ENCODE measurements at places on chromosomes 12 and 14. TPM values are rescaled to one million over a fixed set of nuclear protein-coding genes. Genes with fewer than 3 reads are reported as not detected.

Gene KCNC2
- total RNA-seq: 0.07 TPM

Gene PPM1H
- total RNA-seq: 19.6 TPM

Gene SLC17A8
- 0.40 TPM for total RNA-seq

Gene TCL1B
- 0.50 TPM for total RNA-seq

Gene PPP4R4
- total RNA-seq: 3.8 TPM

DNA sequence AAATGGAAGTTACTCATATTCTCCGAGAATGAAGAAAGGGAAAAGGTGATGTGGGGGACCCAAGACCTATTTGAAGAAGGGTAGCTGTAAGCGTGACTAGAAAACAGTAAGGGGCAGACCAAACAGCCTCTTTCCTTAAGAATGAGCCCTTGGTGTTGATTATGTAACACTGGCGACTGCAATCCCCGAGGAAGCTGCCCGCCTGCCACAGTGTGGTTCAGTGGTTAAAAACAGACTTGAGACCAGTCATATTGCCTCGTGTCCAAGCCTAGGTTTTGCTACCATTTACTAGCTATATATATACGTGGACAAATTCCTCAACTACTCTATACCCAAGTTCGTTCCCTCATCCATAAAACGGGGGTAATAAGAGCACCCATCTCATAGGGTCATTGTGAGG lies 49.1 kb downstream of the SSPN start:
- H3K36me3 ChIP-seq: no peaks in the 10 kb centered on the region
- no peak overlapping the region for H3K4me3 ChIP-seq
- no peaks in the 10 kb centered on the region for H3K27me3 ChIP-seq
- H3K4me1 ChIP-seq: peaks cover 6% of the 10 kb centered on the region

DNA sequence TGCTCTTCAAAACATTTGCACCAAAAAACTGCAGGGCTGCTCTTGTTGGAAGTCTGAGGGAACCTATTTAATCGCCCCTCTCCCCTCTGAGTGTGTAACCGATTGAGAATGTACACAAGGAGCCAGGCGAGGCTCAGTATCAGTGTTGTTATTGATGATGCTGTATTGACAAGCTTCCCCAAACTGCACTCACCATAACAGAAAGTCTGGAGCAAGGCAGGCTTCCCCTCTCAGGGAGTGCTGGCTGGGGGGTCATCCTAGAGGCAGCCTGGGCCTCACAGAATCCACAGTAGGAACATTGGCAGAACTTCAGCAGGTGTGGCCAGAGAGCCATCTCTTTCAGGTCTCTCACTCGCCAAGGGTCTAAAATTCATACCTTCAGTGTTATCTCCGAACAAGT lies 58.1 kb upstream of the TUNAR start:
- H3K27ac ChIP-seq: no peak overlapping the region
- H3K36me3 ChIP-seq: no peaks in the 10 kb centered on the region
- no peak for DNase-seq
- H3K4me3 ChIP-seq: no peak overlapping the region
- no peaks in the 10 kb centered on the region for H3K4me1 ChIP-seq

- DNase-seq: peak; percentile 34
- H3K36me3 ChIP-seq: no peaks in the 10 kb centered on the region
- H3K27ac ChIP-seq: no peak overlapping the region
- peak overlapping the region; percentile 38 for H3K4me3 ChIP-seq
Observed at GRCh38 chr12:62191491-62192179, 68.6 kb upstream of the USP15 start.

DNA sequence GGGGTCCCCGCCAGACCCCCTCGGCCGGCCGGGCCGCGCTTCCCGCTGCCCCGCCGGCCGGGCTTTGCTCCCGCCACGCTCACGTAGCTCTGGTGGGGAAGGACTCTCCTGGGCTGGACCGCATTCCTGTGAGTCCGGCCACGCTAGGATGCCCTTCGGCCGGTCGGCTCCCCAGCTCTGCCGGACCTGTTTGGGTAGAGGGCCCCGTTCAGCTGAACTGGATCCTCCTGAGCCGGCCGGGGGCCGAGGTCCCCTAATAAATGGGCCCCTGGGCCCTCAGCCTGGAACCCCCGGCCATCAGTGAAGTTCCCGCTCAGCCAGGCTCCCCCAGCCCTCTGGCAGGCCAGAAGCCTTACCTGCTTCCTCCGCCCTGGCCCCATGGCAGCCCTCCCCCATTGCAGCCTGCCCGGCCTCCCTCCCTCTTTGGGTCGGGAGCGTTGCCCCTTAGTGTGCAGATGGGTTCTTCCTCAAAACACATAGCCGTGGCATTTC lies 593 bp downstream of the UNC119B start:
- peak overlapping the region; percentile 100 for H3K4me3 ChIP-seq
- peak; percentile 52 for DNase-seq
- no peaks in the 10 kb centered on the region for H3K36me3 ChIP-seq
- peaks cover 27% of the 10 kb centered on the region for H3K4me1 ChIP-seq

DNA sequence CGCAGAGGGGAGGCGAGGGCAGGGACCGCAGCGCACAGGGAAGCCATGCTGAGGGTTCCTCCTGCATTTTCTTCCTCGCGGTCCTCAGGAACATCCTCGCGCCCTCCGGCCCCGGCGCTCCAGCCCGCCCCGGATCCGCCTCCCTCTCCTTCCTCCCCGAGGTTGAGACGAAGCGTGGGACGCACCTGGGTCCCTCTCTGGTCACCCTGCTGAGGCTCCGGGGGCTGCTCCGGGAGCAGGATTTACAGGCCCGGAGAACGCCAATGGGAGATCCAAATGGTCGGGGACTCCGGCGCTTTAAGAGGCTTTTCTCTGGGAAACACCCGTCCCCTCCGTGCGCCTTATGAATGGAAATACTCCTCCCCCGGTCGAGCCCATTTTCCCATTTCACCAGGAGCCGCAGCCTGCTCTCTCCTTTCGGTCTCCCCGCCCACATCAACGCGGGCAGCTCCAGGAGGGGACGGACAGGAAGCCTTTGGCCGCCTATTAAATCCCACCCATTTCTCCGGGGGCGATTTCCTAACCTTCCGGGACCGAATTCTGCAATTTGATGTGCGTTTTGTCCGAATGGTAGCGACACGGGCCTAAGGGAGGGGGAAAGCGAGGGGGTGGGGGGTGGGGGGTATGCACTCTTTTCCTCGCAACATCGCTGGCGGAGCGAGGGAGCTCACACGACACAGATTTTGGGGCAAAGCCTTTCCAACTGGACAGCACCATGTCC lies at the start of gene UNC79:
Gene UNC79 (plus strand): TSS at position 625 of the 721 bp plus-strand sequence. CDS start 91 bp downstream, at position 716.
- H3K36me3 ChIP-seq: no peaks in the 10 kb centered on the region
- peaks cover 6% of the 10 kb centered on the region for H3K4me1 ChIP-seq
- H3K27ac ChIP-seq: no peak within 1 kb of the TSS
- H3K27me3 ChIP-seq: peaks cover 59% of the 10 kb centered on the region

DNA sequence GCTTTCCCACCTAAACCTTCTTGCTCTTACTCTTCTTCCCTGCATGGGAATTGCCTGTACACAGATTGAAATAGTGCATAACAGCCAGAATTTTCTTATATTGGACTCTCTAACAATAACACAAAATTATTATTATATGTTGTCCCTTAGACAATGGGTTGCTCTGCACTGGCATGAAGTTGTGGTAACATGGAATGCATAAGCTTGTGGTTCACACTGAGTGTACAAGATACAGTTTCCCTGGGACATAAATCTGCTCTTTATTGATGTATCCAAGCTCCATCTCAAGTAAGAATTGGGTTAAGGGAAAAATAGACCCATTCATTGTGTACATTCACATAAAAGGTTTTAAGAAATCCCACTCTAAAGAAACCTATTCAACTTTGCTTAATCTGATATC lies 114.4 kb upstream of the NTF3 start:
- DNase-seq: no peak
- H3K27me3 ChIP-seq: no peaks in the 10 kb centered on the region
- no peak overlapping the region for H3K4me3 ChIP-seq
- H3K27ac ChIP-seq: no peak overlapping the region
- peaks cover 5% of the 10 kb centered on the region for H3K4me1 ChIP-seq

DNA sequence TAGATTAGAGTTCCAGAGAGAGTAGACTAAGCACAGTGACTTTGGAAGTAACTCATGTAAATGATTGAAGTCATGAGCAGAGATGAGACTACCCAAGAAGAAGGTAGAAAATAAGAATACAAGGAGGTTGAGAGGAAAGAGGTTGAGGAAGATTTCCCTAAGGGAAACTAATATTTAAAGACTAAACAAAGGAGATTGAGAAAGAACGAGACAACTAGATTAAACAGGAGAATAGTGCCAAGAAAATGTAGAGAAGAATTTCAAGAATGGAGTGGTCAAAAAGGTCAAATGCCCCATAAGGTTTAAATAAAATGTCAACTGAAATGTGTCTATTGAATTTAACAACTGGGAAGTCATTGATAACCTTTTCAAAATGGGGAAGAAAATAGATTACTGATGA lies 59.0 kb downstream of the RPS29 start:
- no peak overlapping the region for H3K4me3 ChIP-seq
- H3K27ac ChIP-seq: no peak overlapping the region
- no peak for DNase-seq
- no peaks in the 10 kb centered on the region for H3K4me1 ChIP-seq
- no peaks in the 10 kb centered on the region for H3K36me3 ChIP-seq
- no peaks in the 10 kb centered on the region for H3K27me3 ChIP-seq
